Kasumi-1 (cell line): ENCODE measurements at places on chromosomes 7 and 10.
A peak's percentile ranks its signal among the peaks of the same experiment; 100 is the strongest.

DNA sequence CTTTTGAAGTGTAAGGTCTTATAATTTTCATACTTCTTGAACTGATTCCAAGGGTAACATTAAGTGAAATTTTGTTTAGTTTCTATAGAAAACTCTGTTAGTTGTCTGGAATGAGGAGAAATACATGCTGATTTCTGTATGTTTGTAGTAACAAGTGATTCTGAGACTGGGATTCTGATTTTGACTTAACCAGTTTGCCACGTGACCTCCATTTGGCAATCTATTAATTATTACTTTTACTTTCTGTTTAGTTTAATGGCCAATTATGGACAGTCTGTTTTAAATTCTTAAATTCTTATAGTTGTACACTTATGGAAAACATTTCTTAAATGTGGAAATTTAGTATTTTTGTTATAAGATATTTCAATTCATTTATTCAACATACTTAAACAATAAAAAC, 163.1 kb downstream of the ADK start:
- DNase-seq: no peak

DNA sequence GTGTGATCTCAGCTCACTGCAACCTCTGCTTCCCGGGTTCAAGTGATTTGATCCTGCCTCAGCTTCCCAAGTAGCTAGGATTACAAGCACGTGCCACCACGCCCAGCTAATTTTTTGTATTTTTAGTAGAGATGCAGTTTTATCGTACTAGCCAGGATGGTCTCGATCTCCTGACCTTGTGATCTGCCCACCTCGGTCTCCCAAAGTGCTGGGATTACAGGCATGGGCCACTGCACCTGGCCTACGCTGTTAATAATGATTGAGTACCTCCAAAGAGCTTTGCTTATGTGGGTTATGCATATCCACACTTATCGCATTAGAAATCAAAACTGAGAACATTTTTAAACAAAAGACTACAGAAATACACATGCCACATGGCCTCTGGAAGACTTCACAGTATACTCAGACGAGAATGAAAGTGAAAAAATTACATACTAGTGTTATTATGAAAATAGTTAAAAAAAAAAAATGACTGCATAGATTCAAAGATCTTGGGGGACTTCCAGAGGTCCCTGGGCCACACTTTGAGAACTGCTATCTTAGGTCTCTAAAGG, 25.4 kb downstream of the RPP38 start:
- DNase-seq: no peak

DNA sequence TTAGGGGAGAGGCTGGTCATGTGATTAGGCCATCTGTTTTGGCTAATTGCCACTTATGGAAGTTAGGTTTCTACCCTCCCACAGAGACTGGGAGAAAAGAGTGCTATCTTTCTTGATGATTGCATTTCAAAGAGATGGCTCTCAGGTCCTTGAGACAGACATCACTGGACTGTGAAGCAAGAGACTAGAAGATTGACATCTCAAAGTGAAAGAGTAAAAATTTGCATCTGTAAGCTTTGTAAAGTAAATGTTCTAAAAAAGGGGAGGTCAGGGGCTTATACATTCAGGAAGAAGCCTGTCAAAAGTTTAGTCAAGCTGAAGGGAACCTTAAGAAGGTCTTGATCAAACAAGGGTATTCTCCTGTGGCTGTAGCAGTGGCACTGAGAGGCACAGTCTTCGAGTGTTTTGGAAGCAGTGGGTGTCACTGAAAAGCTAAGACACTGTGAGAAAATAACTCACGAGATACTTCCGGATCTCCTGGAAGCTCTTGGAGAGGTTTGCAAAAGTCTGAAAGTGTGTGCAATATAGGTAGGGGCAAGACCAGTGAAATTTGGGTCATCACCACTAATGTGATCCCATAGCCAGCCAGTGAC, 342.1 kb downstream of the PHF14 start:
- DNase-seq: no peak

- DNase-seq: no peak
These were observed 234.6 kb downstream of the DIP2C start for GRCh38 chr10:454860-455259.

GRCh38 chr7:38394660-38395059, 121.2 kb upstream of the TARP start:
- DNase-seq: no peak

GRCh38 chr7:136405931-136406777, 429.0 kb upstream of the MTPN start:
- DNase-seq: peak; percentile 75

DNA sequence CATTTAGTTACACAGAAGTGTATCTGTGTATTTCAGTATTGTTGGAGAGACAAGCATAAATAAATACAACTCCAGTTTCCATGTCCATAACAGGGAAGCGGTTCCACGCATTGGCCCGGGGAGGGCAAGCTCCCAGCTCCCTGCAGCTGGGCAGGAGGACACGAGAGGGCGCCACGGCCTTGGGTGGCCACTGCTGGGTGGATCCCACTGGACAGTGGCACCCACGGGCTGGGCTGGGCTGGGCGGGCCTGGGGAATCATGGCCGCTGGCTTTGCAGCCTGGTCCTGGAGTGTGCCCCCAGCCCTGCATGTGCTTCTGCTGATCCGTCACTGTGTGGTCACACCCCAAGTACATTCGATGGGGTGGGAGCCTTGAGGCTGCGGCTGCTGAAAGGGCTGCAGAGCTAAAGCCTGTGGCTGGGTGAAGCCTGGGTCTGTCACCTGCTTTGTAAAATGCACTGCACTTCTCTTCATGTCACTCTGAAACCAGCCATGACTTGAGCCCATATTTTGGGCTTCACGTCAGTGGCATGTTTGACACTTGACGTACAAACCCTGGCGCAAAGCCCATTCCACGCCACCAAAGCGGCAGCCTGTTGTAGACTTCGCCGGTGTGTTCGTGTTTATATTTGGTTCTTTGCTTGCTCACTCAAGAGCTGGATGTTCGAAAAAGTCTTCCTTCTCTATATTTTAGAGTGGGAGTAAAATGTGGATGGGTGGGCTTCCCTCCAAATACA, 27.5 kb downstream of the LRRC27 start:
- no peak for DNase-seq

DNA sequence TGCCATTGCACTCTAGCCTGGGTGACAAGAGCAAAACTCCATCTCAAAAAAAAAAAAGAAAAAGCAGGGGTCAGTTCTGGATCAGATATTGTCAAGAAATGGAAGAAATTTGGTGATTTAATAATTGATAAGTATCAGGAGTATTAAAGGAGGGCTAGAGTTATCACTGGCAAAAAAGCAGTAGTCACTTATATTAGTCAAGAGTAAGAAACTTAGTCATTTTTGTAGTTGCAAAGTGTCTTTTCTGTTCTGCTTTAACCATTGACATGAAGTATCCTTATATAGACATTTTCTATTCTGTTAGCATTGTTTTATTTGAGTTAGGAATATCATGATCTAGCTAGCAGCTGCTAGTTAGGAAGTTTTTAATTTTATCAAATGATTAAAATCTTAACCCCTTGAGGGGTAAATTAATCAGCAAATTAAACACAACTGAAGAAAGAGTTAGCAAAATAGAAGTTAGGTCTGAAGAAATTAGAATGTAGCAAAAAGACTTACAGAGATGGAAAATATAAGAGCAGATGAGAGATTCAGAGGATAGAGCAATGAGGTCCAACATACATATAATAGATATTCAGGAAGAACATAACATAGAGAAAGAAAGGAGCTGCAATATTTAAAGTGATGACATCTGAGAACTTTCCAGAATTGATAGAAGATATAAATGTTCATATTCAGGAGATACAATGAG, 7.3 kb upstream of the CCDC6 start:
- DNase-seq: no peak

- DNase-seq: no peak
These were observed 3.0 kb upstream of the SKIDA1 start for GRCh38 chr10:21528236-21529031.

GRCh38 chr7:134368851-134369544, 52.3 kb upstream of the SLC35B4 start:
- DNase-seq: no peak

DNA sequence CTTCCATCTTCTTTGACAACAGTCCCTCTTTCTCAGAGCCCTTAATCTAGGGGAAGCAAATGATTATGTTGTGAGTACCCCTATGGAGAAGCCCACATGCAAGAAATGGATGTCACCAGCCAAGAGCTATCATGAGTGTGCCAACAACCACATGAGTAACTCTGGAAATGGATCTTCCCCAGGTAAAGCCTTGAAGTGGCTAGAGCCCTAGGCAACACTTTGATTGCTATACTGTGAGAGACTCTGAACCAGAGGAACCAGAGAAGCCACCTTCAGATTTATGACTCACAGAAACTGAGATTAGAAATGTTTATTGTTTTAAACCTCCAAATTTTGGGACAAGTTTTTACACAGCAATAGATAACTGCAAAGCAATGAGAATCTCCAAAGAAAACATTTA, 60.9 kb upstream of the COL1A2 start:
- DNase-seq: no peak

DNA sequence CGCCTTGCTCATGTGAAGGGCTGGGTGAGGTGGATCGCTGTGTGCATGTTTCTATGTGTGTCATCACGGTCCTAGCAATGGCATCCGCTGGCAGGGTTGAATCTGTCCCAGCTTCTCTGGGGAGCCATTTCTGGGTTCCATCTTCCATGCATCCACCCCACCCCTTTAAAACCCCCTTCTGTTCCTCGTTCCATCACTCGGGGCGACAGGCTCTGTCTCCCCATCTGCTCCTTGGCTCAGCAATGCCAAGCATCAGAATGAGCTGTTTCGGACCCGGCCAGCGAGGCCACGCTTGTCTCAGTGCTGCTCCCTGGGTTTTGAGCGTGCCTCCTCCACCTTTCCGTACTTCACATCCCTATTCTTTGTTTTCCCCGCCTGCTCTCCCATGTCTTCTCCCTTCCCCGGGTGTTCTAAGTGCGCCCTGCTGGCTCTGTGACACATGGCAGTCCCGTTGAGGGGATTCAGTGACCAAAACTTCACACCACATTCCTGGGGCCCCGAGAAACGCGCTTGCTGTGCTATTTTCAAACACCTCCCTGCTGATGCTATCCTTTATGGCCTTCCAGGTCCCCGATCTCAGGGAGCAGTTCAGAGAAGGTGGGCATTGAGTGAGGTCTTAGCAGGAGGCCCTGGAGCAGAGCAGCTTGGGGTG, 554.1 kb upstream of the FOXK1 start:
- DNase-seq: no peak

GRCh38 chr7:25952261-25953057, 199.5 kb upstream of the NFE2L3 start:
- DNase-seq: no peak

DNA sequence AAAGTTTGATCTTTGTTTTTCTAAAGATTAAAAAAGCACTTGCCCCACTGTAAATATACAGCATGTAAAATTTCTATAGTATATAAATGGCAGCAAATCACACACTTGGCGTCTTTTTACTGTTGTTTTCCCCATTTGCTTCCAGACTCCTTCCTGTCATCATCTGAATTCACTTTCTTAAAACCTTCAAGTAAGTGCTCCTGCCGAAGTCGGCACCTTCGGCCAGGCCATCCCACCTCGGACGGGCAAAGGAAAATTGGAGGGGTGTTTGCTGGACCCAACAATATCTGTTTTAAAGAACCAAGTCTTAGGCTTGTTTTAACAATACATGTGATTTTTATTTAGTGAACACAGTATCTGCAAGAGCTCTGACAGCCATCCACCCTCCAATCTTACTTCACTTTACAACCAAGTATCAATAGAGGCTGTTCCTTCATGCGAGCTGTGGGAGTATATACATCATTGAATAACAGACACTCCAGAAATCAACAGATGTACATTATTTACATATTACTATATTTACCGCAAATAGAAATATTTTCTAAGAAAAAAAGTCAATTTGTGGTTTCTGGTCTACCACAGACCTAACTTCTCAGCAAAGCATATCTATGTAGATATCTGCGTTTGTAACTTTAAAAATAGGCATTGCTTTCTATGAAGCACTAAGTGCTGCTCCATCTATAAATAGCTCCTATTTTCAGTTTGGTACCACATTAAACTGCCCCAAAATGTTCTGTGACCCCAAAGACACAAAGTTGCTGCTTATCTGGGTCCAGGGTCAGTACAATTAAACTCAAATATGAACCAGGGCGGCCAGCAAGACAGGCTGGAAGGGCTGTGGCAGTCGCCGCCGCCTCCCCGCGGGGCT, 110.7 kb downstream of the CYTH3 start:
- no peak for DNase-seq

GRCh38 chr10:93758891-93759410, 1.2 kb downstream of the LGI1 start:
- no peak for DNase-seq

GRCh38 chr10:7046615-7047014, 364.2 kb downstream of the SFMBT2 start:
- DNase-seq: no peak

DNA sequence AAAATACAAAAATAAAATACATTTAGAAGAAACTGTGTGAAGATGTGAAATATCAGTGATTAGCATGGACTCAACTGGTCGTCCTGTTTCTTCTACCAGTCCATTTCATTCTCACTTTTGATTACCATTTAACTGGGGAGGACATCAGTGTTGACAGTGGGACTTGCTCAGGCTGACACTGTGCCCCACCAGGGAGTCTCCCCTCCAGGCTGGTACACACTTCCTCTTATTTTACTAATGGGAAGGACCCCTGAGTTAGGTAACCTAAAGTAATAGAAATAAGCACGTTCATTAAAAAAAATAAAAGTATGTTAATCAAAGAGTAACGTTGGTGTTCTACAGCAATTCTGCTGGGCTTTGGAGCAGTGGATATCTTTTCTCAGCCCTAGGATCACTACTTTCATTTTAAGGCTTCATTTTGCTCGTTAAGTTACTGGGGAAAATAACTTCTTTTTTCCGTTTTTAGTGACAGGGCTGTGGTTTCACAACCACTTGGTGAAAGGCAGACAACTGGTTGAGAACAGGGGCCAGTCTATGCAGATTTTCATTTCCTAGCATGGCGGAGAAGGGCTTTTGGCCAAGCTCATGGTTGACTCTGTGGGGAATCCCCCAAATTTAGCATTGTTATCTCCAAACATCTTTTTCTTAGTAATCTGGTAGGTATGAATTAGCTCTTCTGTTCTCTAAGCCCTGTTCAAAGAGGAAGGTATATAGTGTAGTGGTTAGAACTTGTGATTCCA, 2.1 kb downstream of the SNX10 start:
- peak; percentile 91 for DNase-seq

DNA sequence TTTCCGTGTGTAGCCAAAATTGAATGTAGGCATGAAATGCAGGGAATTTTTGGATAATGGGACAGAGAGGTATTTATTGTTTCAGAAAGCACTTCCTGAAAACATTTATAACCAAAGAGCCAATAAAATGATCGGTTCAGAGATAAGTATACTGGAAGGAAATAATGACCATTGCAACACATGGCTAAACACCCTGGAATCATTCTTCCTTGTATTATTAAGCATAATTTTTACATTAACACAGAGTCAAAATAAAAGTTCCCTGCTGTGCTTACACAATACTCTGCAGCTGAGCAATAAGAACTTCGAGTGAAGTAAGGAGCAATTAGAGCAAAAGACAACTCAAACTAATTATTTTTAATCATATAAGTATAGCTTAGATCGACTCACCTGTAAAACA, 648.3 kb downstream of the TNS3 start:
- no peak for DNase-seq

DNA sequence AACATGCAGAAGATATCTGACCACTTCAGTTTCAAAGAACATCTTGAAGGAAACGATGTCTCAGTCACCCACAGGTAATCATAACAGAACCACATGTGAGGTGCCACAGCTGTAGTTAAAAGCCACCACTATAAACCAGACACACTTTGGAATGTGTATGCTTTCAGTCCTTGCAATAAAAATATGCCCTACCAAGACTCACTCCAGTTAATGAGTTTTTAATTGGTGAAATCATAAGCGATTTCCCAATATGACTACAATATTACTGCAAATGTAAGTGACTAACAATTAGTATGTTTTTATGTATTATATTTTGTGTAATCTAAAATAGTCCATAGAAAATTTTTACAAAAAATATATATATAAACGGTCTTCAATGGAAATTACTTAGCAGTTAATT, 428.2 kb downstream of the PARD3 start:
- DNase-seq: no peak
